ENCODE measurements at places on chromosomes 7 and 10. TPM values are rescaled to one million over a fixed set of nuclear protein-coding genes. Genes with fewer than 3 reads are reported as not detected.

SLC18A2 gene
- not detected for total RNA-seq

C10orf143 gene
- total RNA-seq, result 3.5 TPM

SLC25A40 gene
- total RNA-seq, result 38.3 TPM

PRLHR gene
- total RNA-seq, result not detected

SEMA4G gene
- total RNA-seq, result 0.59 TPM

GPC2 gene
- 7.6 TPM for total RNA-seq

AQP1 gene
- 0.48 TPM for total RNA-seq

AMZ1 gene
- total RNA-seq, result 0.36 TPM

CHST3 gene
- total RNA-seq, result 0.57 TPM

DPYSL4 gene
- 10.8 TPM for total RNA-seq

PPP1R9A gene
- not detected for total RNA-seq

- DNase-seq, result no peak
Measured at GRCh38 chr7:47288060-47288459, 293.9 kb downstream of the TNS3 start.

DNA sequence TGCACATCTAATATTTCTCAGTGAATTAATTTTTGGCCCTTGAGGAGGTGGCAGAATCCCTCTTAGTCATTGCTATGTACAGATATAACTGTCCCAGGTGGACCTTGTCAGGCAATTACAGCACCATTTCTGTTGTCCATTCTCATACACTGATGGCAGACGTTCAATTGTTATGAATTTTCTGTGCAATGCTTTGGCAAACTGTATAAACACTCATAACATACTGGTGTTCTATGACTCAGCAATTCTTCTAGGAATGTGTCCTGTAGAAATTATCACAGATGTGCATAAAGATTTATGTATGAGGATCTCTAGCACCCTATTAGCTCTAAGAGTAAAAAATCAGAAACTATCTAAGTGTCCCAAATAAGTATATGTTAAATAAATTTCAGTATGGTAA is 80.8 kb downstream of the DNAJB9 start:
- DNase-seq, result no peak

DNA sequence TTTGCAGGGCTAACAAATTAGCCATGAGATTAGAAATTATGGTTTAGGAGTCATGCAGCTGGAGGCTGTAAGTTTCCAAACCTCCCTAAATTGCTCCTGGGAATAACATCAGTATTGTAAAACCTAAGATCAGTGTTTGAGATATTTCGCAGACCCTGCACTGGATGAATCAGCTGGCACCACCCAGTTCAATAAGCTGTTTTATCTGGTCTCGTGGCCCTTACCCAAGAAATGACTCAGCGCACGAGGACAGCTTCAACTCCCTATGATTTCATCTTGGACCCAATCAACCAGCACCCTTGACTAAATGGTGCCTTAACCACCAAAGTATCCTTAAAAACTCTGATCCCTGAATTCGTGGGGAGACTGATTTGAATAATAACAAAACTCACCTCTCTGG is 482.0 kb upstream of the PCDH15 start:
- no peak for DNase-seq

GRCh38 chr10:22704942-22705341 is 9.4 kb downstream of the PIP4K2A start:
- DNase-seq, result no peak

GRCh38 chr7:2384354-2385243 is 18.8 kb upstream of the CHST12 start:
- DNase-seq, result no peak

GRCh38 chr7:28738412-28738811 is 219.7 kb downstream of the TRIL start:
- DNase-seq, result no peak

DNA sequence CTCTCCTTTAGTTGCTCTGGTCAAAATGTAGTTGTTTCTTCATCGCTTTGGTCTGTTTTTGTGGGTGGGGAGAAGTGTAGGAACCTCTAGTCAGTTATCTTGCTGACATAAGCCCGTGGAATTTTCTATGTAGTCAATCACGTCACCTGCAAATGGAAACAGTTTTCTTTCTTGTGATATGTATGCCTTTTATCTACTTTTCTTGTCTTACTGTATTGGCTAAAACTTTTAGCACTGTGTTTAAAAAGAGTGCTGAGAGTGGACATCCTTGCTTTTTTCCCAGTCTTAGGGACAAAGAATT is 42.3 kb downstream of the AKR1E2 start:
- DNase-seq, result no peak

- DNase-seq, result peak; percentile 13
Measured at GRCh38 chr10:6713716-6714115, 133.6 kb upstream of the PRKCQ start.

GRCh38 chr7:6615723-6616555 is 529 bp downstream of the ZNF853 start:
- no peak for DNase-seq

GRCh38 chr10:14379556-14380280 is 49.0 kb upstream of the FRMD4A start:
- DNase-seq, result no peak

- no peak for DNase-seq
Measured at GRCh38 chr10:498760-499435, 190.6 kb downstream of the DIP2C start.

- no peak for DNase-seq
Measured at GRCh38 chr7:33601884-33602283, 303.5 kb upstream of the BMPER start.

DNA sequence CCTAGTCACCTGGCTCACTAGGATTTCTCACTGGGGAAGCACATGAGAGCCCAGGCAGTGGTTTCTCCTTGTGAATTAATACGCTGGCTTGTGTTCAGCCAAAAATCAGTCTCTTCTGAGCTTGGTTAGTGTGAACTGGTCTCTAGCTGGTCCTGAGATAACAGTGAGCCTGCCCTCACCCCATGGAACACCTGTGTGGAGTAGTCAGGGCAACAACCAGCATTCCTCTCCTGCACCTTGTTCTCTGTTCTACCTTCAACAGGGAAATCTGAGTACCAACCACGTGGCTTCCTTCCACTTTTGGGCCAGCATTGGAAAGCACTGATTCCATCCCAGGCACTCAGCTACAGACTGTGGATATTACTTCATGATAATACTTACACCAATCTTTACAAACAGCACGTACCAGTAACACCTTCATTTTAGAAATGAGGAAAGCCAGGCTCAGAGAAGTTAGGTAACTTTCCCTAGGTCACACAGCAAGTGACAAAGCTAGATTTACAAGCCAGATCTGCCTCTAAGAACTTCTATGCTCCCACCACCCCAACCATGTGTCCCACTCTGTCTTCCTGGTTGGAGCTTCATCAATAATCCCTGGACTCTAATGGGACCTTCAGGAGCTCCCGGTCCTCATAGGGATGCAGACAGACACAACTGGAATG is 106.6 kb downstream of the GRID1 start:
- DNase-seq, result no peak

- DNase-seq, result no peak
Measured at GRCh38 chr10:131870831-131871672, 29.8 kb upstream of the PPP2R2D start.

GRCh38 chr10:84329196-84329611 is 815 bp downstream of the CCSER2 start:
- DNase-seq, result peak; percentile 78

DNA sequence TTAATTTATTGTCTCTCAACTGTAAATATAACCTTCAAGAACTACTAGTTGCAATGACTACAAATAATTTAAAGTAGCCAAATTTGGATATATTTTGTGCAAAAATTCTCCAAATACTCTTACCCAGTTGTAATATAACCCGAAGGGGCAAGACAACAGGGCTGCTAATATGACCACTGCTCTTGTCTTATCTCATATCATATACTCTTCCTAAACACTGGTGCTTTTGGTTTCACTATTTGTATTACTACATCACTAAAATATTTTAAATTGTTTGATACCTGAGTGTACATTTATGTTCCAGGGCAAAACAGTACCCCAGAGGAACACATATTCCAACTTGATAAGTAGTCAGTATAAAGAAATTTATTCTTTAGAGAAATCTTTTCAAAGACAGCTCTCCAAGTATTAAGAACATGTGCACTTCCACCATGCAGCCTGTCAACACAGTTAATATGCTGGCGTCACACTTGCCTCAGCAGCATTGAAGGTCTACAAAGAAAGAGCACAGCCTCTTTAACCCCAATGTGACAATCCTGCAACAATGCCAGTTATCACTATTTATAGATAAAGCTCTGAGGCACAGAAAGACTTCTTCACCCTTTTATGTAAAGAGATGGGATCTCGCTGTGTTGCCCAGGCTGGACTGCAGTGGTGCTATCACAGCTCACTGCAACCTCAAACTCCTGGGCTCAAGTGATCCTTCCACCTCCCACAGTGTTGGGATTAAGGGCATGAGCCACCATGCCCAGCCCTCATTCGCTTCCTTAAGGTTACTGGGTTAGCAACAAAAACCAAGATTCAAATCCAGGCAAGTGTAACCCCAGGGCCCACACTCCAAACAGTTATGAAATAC is 37.8 kb downstream of the RHEB start:
- no peak for DNase-seq

- DNase-seq, result peak; percentile 55
Measured at GRCh38 chr7:50531401-50531911, 33.7 kb downstream of the DDC start.

- DNase-seq, result no peak
Measured at GRCh38 chr10:76657337-76658012, 980.1 kb downstream of the KCNMA1 start.

- DNase-seq, result no peak
Measured at GRCh38 chr7:25845464-25845863, 306.5 kb upstream of the NFE2L3 start.

DNA sequence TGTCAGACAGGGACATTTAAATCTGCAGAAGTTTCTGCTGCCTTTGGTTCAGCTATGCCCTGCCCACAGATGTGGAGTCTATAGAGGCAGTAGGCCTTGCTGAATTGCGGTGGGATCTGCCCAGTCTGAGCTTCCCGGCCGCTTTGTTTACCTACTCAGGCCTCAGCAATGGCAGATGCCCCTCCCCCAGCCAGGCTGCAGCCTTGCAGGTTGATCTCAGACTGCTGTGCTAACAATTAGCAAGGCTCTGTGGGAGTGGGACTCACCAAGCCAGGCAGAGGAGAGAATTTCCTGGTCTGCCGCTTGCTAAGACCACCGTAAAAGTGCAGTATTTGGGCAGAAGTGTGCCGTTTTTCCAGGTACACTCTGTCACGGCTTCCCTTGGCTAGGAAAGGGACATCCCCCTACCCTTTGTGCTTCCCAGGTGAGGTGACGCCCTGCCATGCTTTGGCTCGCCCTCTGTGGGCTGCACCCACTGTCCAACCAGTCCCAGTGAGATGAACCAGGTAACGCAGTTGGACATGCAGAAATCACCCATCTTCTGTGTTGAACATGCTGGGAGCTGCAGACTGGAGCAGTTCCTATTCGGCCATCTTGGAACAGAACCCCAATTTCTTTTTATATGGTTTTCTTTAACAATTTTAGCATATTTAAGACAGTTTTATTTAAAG is 28.4 kb upstream of the VWDE start:
- no peak for DNase-seq

- no peak for DNase-seq
Measured at GRCh38 chr10:111109501-111110242, 32.8 kb downstream of the ADRA2A start.

- no peak for DNase-seq
Measured at GRCh38 chr10:124278356-124278755, 140.4 kb downstream of the OAT start.

DNA sequence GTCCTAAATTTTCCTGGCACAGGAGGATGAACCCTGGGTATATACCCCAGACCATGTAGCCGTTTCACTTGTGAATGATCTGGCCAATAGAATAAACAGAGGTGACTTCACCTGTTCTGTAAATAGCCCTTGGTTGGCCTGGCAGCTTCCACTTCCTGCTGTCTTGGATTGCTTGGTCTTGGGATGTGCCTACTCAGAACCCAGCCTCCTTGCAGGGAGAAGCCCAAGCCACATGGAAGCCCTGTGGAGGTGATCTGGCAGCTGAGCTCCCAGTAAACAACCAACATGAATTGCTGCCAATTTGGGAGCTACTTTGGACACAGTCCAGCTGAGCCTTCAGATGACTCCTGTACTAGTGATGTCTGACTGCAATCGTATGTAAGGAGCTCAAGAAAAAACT is 4.8 kb upstream of the RAPGEF5 start:
- DNase-seq, result no peak

DNA sequence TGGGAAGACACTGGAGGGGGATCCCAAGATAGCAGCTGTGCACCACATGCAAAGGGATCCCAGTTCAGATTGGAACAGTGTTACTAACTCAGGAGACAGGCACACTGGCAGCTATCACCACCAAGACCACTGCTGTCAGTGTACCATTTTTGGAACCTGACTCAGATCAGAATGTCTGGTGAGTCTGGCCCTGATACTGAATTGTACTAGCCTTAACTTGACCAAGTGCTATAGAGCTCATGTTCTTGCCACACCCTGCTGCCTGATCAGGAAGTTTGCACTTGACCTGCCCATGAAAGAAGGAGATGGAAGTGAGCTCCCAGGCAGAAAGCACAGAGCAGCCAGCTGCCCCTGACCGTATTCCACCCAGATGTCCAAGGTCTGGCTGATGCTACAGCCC is 4.8 kb upstream of the PRRT4 start:
- no peak for DNase-seq

- peak; percentile 90 for DNase-seq
Measured at GRCh38 chr10:102229810-102230263, 3.7 kb downstream of the ELOVL3 start.

DNA sequence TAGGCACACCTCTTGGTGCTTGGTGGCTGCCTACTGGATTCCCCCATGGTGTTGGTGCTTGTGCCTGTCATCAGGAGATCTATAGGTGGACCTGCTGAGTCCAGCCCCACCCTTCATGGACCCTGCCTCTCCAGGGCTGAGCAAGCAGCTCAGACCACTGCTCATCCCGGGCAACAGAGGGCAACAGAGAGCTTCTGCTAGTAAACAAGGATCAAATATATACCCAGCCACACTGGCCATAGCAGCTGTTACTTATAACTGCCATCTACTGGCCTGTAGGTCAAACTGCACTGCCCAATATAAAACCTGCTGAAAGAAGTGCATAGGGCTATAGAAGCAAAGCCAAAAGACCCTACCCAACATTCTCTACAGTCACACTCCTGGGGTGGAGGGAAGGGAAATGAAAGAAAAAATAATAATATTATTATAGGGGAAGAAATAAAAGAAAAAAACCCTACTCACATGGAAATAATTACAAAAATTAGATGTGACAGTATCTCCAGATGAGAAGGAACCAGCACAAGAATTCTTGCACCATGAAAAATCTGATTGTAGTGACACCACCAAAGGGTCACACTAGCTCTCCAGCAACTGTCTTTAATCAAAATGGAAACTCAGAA is 54.9 kb upstream of the ZNF800 start:
- peak; percentile 52 for DNase-seq

GRCh38 chr10:131354380-131354779 is 42.9 kb upstream of the TCERG1L start:
- no peak for DNase-seq

- DNase-seq, result no peak
Measured at GRCh38 chr10:3881622-3882021, 96.6 kb upstream of the KLF6 start.

DNA sequence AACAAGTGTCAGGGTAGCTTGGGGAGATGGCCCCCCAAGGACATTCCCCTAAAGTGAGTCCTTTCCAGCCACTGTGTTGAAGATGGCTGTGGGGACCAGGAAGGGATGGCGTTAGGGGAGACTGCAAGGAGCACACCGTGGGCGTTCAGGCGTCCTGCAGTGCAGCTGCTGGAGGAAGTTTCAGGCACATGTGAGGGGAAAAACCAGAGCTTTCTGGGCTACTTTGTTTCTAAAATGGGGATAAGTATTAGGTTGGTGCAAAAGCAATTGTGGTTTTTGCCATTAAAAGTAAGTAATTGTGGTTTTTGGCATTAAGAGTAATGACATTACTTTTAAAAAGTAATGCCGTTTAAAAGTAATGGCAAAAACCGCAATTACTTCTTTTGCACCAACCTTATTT is 14.3 kb downstream of the PRF1 start:
- DNase-seq, result no peak
